Activated T-helper 2 cell treated with anti-CD3 and anti-CD28 coated beads, Interferon-gamma antibody, Interleukin-2, Interleukin-4, amounts not matched to agents 10 μg/mL and 5 μg/mL and 100 μg/mL, durations not matched to agents 14 hours and 24 hours and 36 hours (primary cell): ENCODE measurements at places on chromosomes 13 and 19. TPM values are rescaled to one million over a fixed set of nuclear protein-coding genes. Genes with fewer than 3 reads are reported as not detected.

BAX gene
- 232 and 242 TPM in 2 replicates for total RNA-seq

OR10H1 gene
- total RNA-seq, result 0.05 TPM in 1 of 2 replicates, not detected in the other

NUFIP1 gene
- 9.5 and 10.3 TPM in 2 replicates for total RNA-seq

CATSPERD gene
- total RNA-seq, result not detected in 2 replicates

CLIP3 gene
- 1.9 and 2.4 TPM in 2 replicates for total RNA-seq

ZNF880 gene
- total RNA-seq, result 8.1 and 10.0 TPM in 2 replicates

GRCh38 chr13:25190256-25190655, 18.2 kb upstream of the AMER2 start:
- peaks cover 16% of the 10 kb centered on the region for H3K27me3 ChIP-seq
- H3K27ac ChIP-seq, result no peak overlapping the region
- no peak for DNase-seq
- no peaks in the 10 kb centered on the region for H3K36me3 ChIP-seq
- no peak overlapping the region for H3K4me3 ChIP-seq
- H3K4me1 ChIP-seq, result no peaks in the 10 kb centered on the region

GRCh38 chr13:45108716-45109101, 11.6 kb upstream of the GTF2F2 start:
- no peak overlapping the region for H3K4me3 ChIP-seq
- H3K27ac ChIP-seq, result no peak overlapping the region
- peaks cover 6% of the 10 kb centered on the region for H3K4me1 ChIP-seq
- no peak for DNase-seq
- H3K36me3 ChIP-seq, result no peaks in the 10 kb centered on the region

GRCh38 chr19:46678110-46678732, 17.2 kb upstream of the DACT3 start:
- DNase-seq, result peak; percentile 56
- peak overlapping the region; percentile 46 for H3K27ac ChIP-seq
- H3K4me1 ChIP-seq, result peaks cover 8% of the 10 kb centered on the region
- H3K4me3 ChIP-seq, result no peak overlapping the region
- H3K36me3 ChIP-seq, result peaks cover 79% of the 10 kb centered on the region
- H3K27me3 ChIP-seq, result no peaks in the 10 kb centered on the region

GRCh38 chr19:15449620-15450527, at the start of gene WIZ:
WIZ (minus strand) TSS chr19:15449956; CDS start chr19:15448307, 1,649 bp downstream.
- H3K4me1 ChIP-seq, result peaks cover 13% of the 10 kb centered on the region
- H3K27ac ChIP-seq, result peak within 1 kb of the TSS; percentile 86
- H3K4me3 ChIP-seq, result peak within 1 kb of the TSS; percentile 72
- H3K36me3 ChIP-seq, result peaks cover 42% of the 10 kb centered on the region

GRCh38 chr19:58372311-58373133, 8.3 kb downstream of the ZNF837 start:
- H3K4me3 ChIP-seq, result no peak overlapping the region
- H3K36me3 ChIP-seq, result no peaks in the 10 kb centered on the region
- no peak for DNase-seq
- H3K4me1 ChIP-seq, result no peaks in the 10 kb centered on the region
- no peak overlapping the region for H3K27ac ChIP-seq

- peaks cover 14% of the 10 kb centered on the region for H3K4me1 ChIP-seq
- peak overlapping the region; percentile 77 for H3K27ac ChIP-seq
- peak overlapping the region; percentile 99 for H3K4me3 ChIP-seq
- no peaks in the 10 kb centered on the region for H3K27me3 ChIP-seq
Measured at GRCh38 chr19:1438933-1439354, 748 bp downstream of the RPS15 start.

DNA sequence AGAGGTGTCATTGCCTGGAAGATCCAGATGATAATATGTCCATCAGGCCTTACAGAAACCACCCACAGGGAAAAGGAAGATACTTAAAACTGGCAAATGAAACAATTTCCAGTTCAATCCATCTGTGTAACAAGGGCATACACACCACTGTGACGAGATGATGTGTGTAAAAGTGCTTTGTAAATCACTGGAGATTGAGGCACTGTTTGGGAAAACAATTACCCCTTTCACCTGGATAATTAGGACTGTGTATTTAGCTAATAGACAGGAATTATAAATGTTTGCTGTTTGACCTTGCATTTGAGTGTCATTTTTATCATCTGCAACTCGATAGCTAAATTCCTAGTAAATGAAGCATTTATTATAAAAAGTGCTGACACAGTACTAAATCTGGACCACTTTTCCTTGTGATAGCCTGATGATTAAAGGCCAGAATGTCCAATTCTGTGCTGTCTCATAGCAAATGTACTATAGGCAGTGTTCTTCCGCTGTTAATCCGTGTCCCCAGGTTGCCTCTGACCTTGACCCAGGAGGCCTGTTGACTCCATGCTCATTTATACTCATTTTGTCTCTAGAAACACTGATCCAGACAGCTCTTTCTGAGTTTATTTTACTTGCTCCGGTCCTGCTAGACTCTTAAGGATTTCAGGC, 105.8 kb downstream of the LACC1 start:
- no peaks in the 10 kb centered on the region for H3K4me1 ChIP-seq
- no peaks in the 10 kb centered on the region for H3K36me3 ChIP-seq
- DNase-seq, result no peak
- H3K27ac ChIP-seq, result no peak overlapping the region

- H3K36me3 ChIP-seq, result peaks cover 93% of the 10 kb centered on the region
- H3K4me1 ChIP-seq, result peaks cover 2% of the 10 kb centered on the region
- DNase-seq, result no peak
Measured at GRCh38 chr19:41276231-41276630, 12.1 kb downstream of the HNRNPUL1 start.

DNA sequence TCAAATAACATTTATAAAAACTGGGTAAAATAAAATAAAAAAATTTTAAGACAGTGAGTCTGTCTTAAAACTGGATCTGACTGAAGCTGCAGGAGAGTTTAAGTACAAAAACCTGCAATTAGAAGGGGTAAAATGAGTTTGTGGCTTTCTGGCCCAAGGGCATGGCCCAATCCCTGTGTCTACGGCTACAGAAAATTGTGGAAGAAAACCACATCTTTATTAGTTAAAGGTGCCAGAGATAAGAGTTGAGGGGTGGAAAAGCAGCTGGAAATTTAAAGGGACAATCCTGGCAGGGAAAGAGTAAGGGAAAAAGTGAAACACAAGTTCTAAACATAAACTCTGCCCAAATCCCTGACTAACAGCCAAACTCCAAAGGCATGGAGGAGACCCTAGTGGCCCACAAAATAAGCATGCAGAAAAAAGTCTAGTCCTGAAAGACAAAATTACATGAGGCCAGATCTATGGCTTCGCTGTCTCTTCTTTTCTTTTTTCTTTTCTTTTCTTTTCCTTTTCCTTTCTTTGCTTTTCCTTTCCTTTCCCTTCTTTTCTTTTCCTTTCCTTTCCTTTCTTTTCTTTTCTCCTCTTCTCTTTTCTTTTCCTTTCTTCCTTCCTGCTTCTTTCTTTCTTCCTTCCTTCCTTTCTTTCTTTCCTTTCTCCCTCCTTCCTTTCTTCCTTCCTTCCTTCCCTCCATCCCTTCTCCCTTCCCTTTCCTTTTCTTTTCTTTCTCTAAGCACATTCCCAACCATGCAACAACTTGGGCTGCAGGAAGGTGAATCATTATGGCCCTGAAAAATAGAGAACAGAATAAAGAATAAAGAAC, 23.5 kb upstream of the DLEU7 start:
- DNase-seq, result no peak
- H3K4me1 ChIP-seq, result no peaks in the 10 kb centered on the region
- peaks cover 48% of the 10 kb centered on the region for H3K27me3 ChIP-seq
- H3K27ac ChIP-seq, result no peak overlapping the region

GRCh38 chr13:74682746-74683145, 548.5 kb upstream of the KLF12 start:
- no peak overlapping the region for H3K27ac ChIP-seq
- no peaks in the 10 kb centered on the region for H3K36me3 ChIP-seq
- DNase-seq, result no peak
- H3K27me3 ChIP-seq, result no peaks in the 10 kb centered on the region
- no peaks in the 10 kb centered on the region for H3K4me1 ChIP-seq

- no peak for DNase-seq
- H3K4me3 ChIP-seq, result no peak overlapping the region
- H3K4me1 ChIP-seq, result peaks cover 5% of the 10 kb centered on the region
- H3K27me3 ChIP-seq, result no peaks in the 10 kb centered on the region
- H3K36me3 ChIP-seq, result peaks cover 22% of the 10 kb centered on the region
- no peak overlapping the region for H3K27ac ChIP-seq
Measured at GRCh38 chr19:4061178-4061682, 5.5 kb downstream of the ZBTB7A start.

- DNase-seq, result no peak
- H3K4me1 ChIP-seq, result peaks cover 47% of the 10 kb centered on the region
- H3K27ac ChIP-seq, result peak overlapping the region; percentile 89
- peaks cover 17% of the 10 kb centered on the region for H3K36me3 ChIP-seq
Measured at GRCh38 chr19:38316477-38317067, 825 bp upstream of the YIF1B start.
